IMR-90 (cell line): ENCODE measurements at places on chromosomes 5 and 9.

- no peak for DNase-seq
Measured at GRCh38 chr5:17206021-17206420, 11.4 kb upstream of the BASP1 start.

DNA sequence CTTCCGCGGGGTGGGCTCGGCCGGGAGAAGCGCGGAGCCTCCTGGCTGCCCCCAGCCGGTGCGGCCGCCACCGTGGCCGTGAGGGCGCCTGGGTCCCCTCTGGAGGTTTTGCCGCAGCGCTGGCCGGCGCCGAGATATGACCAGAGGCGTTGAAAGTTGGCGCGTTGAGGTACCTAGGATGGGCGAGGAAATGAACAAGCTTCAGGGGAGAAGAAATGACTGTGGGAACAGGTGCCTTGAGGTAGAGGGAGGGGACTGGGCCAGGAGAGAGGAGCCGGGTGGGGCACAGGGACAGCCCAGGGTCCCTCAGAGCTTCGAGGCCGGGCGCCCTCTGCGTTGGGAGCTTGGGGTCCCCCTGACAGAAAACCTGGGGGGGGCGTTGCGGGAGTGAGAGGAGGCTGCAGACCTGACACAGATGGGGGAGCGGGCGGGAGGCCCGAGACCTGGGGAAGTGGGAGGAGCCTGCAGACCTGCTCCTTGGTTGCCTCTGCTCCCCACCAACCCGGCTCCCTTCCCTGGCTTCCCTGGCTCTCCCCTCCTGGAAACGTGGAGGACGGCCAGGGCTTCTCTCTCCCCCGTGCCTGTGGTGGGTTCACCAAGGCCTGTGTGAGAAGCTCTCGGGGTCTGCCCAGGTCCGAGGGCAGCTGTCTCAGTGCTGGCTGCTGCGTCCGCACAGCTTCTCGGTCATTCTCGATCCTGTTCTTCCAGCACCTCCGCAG is 14.2 kb downstream of the RABL6 start:
- DNase-seq: no peak

DNA sequence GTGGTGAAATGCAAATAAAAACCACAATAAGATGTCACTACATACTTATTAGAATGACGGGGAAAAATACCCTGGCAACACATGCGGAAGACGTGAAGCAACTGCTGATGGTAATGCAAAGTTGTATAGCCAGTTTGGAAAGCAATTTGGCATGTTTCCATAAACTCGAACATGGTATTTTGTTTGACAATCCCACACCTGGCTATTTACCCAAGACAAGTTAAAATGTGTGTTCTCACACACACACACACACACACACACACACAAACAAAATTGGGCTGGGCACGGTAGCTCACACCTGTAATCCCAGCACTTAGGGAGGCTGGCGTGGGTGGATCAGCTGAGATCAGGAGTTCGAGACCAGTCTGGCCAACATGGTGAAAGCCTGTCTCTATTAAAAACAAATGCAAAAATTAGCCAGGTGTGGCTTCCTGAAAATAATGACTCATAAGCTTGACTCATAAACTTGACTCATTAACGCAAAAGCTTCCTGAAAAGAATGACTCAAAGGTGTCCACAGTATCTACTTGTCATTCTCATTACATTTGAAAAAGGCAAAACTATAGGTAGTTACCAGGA is 456.5 kb downstream of the CDH18 start:
- DNase-seq: no peak

DNA sequence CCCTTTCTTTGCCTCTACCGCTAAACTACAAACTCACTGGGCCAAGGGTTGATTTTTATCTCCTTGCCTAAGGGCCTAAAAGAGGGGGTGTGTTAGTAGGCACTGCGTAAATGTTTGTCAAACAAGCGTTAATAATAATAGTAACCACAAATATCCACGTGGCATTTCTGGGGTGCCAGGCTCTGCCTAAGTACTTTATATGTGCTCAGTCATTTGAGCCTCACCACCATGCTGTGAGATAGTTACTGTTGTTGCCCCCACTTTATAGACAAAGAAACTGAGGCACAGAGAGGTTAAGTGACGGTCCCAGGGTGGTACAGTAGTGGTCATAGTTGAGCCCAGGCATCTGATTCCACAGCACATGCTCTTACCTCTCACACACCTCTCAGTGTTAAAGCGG is 52.4 kb downstream of the ERGIC1 start:
- DNase-seq: no peak

DNA sequence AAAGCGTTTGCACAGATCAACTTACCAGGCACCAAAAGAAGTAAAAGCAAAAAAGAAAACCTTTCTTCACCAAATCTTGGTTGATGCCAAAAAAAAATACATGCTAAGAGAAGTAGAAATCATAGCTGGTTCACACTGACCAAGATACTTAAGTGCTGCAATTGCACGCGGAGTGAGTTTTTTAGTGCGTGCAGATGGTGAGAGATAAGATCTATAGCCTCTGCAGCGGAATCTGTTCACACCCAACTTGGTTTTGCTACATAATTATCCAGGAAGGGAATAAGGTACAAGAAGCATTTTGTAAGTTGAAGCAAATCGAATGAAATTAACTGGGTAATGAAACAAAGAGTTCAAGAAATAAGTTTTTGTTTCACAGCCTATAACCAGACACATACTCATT is 36.4 kb upstream of the CCDC152 start:
- DNase-seq: no peak

DNA sequence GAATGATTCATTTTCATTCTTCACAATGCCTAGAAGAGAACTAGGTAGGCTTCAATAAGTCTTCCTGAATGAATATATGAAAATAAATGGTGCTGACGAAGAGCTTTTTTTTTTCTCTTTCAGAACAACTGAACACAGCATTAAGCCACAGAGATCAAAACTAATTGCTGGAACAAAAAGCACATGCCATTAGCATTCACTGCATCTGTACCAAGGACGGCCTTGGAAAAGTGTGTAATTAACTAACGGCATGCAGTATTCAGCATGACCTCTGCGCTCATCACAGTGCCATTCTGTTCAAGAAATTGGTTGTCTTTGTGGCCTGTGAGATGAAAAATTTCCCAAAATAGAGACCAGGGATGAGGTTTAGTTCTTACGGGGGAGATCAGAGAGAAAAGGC is 99.3 kb downstream of the NUDT12 start:
- no peak for DNase-seq

DNA sequence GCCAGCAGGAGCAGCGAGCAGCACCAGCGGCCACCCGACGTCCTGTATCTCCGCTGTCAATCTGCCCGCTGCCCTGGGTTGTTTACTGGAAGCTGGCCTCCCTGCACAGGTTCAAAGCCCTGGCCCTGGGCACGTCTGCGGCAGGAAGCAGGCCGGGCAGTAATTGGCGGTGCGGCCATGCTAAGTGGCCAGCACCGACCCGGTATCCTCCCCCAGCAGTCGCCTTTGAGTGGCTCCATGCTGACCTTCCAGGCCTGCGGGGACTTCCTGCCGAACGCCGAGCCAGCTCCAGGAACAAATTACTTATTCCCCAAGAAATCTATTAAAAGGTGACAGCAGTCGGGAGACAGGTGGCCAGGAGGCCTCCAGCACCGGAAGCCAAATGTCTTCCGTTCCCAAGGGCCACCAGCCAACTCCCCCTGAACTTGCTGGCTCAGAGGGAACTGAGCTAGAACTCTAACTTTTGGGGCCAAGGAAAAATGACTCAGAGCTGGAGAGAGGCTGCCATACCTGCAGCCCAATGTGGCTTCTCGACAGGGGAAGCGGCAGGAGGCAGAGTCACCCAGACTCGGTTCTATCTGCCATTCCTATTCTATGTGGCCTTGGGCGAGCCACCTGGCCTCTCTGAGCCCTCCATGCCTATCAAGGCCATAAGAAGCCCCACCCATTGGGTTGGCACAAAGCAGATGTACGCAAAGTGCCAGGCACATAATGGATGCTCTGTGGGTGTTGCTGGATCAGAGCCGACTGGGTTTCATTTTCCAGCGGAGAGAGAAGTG is 13.7 kb upstream of the PSMB7 start:
- no peak for DNase-seq

DNA sequence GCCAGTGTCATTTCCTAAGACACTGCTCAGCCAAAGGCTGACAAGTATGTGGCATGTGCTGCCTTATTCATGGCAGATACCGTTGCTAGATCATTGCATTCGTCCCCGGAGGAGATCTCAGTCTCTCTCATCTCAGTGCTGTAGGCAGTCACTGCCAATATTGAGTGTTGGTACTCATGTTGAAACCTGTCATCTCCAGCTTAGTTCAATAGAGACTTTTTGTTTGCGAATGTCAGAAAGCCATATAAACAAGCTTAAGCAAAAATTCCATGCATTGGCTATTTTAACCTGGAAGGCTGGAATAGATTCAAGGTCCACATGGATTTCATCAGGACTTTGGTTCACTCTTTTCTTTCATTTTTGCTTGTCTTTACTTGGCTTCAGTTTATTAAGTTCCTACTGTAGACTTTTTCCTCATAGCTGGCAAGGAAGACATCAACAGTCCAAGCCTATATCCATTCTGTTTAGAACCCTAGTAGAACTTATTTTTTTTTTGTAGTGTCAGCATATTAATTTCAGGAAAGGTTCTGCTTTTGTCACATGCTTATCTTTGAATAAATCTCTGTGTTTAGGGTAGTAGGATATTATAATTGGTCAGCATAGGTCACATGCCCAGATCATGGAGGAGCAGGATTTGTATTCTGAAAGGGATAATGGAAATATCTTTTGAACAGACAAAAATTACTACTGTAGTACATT is 66.8 kb downstream of the FCHO2 start:
- no peak for DNase-seq

DNA sequence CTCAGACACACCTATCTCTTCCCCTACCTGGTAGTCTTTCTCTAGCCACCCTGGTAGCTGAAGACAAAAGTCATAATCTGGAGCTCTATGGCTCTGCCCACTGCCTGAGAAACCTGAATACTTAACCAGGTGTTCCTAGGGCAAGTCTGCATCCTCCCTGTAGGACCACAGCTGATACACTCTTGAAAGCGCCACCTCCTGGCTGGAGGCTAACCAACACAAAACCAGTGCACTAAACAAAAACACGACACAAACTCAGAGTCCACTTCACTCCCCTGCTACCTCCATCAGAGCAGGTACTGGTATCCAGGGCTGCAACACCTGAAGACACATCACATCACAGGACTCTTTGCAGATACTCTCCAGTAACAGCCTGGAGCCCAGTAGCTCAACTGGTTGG is 84.6 kb upstream of the ANXA1 start:
- DNase-seq: no peak

- DNase-seq: no peak
Measured at GRCh38 chr5:175469916-175470315, 8.4 kb upstream of the SFXN1 start.
